SJSA1 (cell line): ENCODE measurements at places on chromosomes 2 and 18. TPM values are rescaled to one million over a fixed set of nuclear protein-coding genes. Genes with fewer than 3 reads are reported as not detected.

DNA sequence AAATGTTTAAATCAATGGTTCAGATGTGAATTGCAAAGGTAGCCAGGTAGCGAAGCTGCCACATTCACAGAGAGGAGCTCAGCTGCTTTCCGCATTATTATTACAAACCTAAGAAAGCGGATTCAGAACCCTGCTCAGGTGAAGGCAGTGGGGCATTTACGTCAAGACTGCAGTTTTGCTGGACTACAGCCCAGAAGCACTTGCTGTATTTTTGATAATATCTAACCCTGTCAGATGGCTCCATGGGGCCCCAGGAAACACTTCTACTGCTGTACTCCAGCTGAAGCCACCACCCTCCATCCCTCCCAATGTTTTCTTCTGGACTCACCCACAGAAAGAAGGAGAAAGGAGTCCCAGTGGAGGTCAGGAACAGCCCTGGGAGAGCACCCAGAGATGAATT lies 96.9 kb downstream of the TPO start:
- H3K4me1 ChIP-seq: no peaks in the 10 kb centered on the region
- H3K4me3 ChIP-seq: no peak overlapping the region
- no peak for DNase-seq
- no peaks in the 10 kb centered on the region for H3K36me3 ChIP-seq
- peaks cover 3% of the 10 kb centered on the region; the same call in 1 of the 2 replicates for H3K27me3 ChIP-seq
- H3K27ac ChIP-seq: no peak overlapping the region

GRCh38 chr18:70365361-70365760 lies 76.5 kb downstream of the SOCS6 start:
- no peaks in the 10 kb centered on the region for H3K27me3 ChIP-seq
- H3K27ac ChIP-seq: no peak overlapping the region
- H3K4me3 ChIP-seq: no peak overlapping the region

DNA sequence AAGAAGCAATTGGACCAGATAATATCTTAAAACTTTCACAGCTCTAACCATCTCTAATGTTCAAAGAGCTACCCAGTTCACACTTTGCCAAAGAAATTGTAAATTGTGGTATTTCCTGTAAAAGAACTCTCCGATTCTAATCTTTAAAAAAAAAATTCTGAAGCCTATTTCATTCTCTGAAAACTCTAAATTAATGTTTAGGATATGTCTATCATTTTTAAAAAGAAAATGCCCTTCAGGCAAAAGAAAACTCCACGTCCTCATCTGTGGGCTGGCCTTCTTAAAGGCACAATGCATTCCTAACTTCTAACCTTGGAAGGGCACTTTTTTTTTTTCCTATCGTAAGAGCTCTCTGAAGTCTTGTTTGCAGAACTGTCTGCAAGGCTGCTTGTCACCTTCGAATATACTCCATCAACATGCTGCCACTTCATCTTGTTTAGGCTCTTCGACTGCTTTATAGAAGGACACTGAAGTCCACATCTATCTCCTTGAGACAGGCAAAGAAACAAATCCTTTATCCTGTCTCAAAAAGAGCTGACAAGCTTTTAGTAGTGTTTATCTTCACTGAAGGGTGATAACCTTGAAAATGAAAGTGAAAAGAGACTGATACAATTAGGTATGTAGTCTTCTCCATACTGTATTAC lies 124.3 kb upstream of the SLC39A10 start:
- H3K27ac ChIP-seq: peak overlapping the region; percentile 2; the same call in 1 of the 2 replicates
- peaks cover 17% of the 10 kb centered on the region for H3K4me1 ChIP-seq
- H3K27me3 ChIP-seq: no peaks in the 10 kb centered on the region
- H3K4me3 ChIP-seq: peak overlapping the region; percentile 20
- DNase-seq: peak; percentile 45
- H3K36me3 ChIP-seq: no peaks in the 10 kb centered on the region

DNA sequence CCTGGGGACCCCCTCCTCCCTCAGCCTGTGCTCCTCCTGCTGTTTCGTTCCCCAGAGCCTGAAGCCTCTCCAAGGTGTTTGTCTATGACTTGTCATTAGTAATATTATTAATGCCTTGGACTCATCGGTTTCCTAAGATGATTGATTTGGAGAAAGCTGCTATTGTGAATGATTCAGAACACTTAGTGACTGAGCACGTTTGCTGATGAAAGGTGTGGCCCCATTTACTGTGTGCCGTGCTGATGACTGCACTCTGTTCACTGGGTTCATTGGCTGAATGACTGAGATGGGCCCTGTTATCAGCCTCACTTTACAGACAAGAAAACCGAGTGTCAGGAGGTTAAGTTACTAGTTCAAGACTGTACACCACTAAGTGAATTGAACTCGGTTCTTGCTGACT lies 111.4 kb downstream of the SPP2 start:
- DNase-seq: no peak
- H3K27ac ChIP-seq: no peak overlapping the region
- H3K27me3 ChIP-seq: no peaks in the 10 kb centered on the region
- H3K36me3 ChIP-seq: no peaks in the 10 kb centered on the region

- H3K4me3 ChIP-seq: no peak overlapping the region
- DNase-seq: peak; percentile 34
- H3K27ac ChIP-seq: no peak overlapping the region
- H3K36me3 ChIP-seq: no peaks in the 10 kb centered on the region
Measured at GRCh38 chr2:95058989-95059641, 33.6 kb downstream of the MAL start.

CMPK2 gene
- 0.55 and 3.1 TPM in 2 replicates for total RNA-seq
